ENCODE measurements at places on chromosomes 1 and 21. TPM values are rescaled to one million over a fixed set of nuclear protein-coding genes. Genes with fewer than 3 reads are reported as not detected.

GRCh38 chr1:170664828-170665612 lies 1.1 kb downstream of the PRRX1 start:
- DNase-seq = no peak

DNA sequence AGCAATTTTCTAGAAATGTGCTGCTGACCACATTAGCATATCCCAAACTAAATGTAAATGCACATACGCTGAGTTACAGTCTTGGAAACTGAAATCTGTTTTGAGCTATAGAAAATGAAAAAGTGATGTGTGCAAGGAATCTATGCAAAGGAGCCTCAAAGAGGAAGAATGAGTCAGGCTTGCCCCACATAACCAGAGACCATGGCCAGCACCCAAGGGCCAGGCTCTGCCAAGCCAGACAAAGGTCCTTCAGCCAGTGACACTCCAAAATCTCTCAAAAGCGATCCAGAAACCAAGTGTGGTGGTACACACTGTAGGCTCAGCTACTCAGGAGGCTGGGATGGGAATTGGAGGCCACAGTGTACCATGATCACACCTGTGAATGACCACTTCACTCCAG lies 195.2 kb downstream of the TOMM20 start:
- DNase-seq = no peak

GRCh38 chr1:83834621-83835264 lies 164.2 kb downstream of the TTLL7 start:
- no peak for DNase-seq

DNA sequence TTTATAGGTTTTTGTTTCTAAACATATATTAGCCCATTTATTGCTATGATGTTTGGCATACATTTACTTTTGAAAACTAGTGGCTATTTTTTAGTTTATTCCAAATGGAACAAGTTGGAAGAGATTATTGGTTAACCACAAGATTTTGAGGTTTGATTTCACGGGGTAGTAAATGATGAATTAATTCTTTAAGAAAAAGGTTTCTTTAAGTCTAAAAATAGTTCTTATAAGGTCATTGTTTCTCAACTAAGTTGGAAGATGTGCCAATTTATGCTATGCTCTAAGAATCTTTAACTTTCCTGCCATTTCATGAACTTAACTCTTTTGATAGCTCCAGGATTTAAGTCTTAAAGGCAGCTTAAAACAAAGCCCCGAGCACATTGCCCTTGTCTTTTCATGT lies 183.8 kb downstream of the LMO4 start:
- no peak for DNase-seq

DNA sequence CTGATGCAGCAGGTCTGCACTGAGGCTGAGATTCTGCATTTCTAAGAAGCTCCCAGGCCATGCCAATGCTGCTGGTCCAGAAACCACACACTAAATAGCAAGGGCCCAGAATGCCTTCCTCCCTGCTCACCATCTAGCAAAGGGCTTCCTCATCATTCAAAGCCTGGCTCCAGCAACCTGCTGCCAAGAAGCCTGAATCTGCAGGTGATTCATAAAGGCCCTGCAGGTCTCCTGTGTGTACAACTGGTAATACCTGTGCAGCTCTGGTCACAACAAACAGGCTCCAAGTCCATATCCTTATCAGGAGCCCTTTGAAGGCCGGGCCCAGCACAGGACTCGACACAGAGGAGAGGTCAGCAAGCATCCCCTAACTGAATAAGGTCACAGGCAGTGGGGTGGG lies 26.7 kb downstream of the GLIS1 start:
- DNase-seq = no peak

GRCh38 chr1:212495766-212496494 lies 63.2 kb downstream of the NENF start:
- DNase-seq = no peak

GRCh38 chr1:4210043-4210442 lies 310.0 kb upstream of the C1orf174 start:
- no peak for DNase-seq

- DNase-seq = no peak
These were observed 9.6 kb downstream of the EPHA10 start for GRCh38 chr1:37755290-37755689.

DNA sequence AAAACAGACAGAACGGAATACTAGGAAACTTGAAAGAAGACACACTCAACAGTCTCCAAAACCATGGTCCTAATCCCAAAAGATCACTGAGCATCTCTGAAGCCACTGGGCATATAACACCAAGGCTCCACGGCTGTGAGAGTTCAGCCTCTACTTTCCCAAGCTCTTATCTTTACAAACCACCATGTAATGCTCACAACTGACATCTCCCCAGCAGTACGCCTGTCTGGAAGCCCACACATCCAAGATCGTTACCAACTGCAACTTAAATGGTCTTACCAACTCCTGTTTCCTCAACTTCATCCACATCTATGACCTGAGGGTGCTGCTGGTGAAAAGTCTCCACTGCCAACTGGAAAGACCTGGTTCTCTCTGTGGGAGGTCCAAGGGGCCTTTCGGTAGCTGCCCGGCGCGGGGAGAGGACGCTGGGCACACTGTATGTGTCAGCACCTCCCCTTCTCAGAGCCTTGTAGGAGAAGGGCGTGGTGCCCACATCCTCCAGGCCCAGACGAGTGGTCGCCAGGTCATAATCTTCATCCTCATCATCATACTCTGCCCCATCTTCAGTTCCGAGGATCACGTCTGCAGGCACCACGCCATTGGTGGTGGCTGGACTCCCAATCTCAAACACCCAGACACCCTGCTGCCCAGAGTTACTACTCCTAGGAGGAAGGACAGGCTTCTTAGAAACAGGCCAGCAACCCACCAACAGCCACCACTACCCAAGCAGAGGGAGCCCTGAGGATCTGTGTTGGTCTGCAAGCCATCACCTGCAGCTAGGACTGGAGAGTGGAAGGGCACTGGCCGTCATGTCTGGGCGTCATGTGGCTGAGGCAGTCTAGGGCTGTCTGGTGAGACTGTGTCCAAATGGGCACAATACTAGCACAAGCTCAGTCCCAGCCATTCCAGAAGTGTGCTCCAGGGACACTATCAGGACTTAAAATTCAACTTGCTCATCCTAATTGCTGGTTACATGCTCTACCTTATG lies 23.0 kb downstream of the NID1 start:
- DNase-seq = no peak

GRCh38 chr21:16587681-16588375 lies 858.0 kb downstream of the USP25 start:
- DNase-seq = no peak

GRCh38 chr1:75129983-75130789 lies 4.0 kb upstream of the LHX8 start:
- DNase-seq = no peak

DNA sequence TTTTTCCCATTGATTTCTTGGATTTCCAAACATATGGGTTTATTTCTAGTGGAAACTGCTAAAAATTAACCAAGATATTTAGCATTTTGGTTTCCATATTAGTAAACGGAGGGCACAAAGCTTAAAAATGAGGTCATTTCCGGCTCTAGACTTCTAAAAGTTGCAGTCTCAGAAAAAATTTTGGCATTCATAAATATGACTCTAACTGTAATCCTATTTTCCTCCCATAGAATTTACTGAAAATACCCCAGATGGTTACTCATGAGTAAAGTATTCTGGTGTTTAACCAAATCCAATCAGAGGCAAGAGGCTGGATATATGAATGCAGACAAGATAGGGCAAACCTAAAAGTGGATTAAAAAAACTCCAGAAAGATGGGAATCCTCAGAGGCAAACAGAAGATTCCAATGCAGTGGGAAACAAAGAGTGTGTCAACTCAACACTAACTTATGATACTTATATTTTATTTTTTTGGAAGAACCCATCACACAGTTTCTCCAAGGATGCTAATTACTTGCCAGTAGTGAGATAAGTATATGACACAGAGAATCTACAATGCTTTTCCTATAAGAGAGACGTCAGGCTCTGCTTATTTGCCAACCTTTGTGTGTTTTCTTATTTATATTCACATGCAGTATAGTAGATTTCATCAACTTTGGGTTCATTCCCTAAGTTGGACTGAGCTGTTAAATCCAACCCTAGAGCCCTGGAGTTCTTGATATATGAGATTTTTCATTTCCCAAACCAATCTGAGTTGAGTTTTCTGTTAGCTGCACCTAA lies 90.1 kb upstream of the BCL10 start:
- DNase-seq = no peak

DNA sequence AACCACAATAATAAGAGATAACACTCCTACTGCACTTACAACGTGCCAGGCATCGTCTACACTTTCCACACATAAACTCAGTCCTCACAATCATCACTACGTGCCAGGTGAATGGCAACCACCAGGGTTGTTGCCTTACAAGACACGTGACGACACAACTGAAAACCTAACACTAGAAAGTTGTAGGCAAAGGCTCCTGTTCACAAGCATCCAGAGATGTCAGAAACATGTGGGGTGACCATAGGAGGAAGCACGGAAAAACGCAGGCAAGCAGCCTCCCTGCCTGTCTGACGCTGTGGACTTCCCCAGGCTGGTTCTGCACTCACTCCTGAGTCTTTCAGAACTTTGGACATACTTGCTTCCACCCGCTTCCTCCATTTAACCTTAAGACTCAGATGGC lies 7.0 kb downstream of the CAPZB start:
- no peak for DNase-seq

DNA sequence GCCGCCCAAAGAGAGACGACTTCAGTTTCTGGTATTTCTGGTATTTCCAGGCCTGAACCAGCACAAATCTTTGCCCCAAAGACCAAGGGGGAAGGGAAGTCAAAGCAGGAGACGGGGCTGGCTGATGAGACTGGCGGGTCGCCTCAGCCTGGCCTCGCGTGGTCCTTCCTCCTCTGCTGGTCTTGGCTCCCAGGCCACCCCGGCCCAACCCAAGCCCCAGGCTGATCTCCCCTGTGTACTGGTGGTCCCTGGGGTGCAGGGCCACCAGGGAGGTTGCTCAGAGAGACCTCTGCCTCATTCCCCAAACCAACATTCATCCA lies 19.9 kb downstream of the WNT4 start:
- no peak for DNase-seq

Gene TNNT2
- 0.20 TPM for total RNA-seq

Gene ZYG11A
- total RNA-seq = not detected

Gene UMODL1
- not detected for total RNA-seq

Gene S100A14
- 2.0 TPM for total RNA-seq

Gene INSRR
- not detected for total RNA-seq

Gene LCE3E
- not detected for total RNA-seq

Gene SLC2A5
- total RNA-seq = 0.04 TPM

Gene NR5A2
- total RNA-seq = 2.8 TPM

Gene SYTL1
- 9.1 TPM for total RNA-seq
